ENCODE measurements at places on chromosomes 1 and 21.
A peak's percentile ranks its signal among the peaks of the same experiment; 100 is the strongest.

- DNase-seq, result no peak
Measured at GRCh38 chr1:119747451-119747850, 21.3 kb downstream of the HMGCS2 start.

DNA sequence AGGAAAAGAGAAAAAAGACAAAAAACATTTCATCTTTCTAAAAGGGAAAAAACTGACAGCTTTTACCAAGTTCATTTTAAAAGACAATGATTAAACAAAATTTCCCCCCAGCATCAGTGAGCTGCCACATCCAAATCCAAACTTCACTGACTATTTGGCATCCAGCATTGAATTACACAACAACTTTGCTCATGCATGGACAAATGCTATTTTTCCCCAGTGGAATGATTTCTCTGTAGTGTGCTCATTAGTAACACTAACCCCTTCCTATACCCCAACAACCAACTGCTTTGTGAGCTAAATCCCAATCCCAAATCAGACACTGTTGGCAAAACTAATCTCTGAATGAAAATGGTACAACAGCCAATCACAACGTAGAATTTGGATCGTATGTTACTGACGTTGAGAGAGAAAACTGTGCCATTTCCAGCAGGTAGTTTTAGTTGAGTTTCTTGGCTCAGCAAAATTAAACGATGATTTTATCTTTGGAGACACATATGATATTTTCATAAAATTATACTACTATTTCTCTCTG lies 37.9 kb downstream of the PIK3R3 start:
- DNase-seq, result no peak

DNA sequence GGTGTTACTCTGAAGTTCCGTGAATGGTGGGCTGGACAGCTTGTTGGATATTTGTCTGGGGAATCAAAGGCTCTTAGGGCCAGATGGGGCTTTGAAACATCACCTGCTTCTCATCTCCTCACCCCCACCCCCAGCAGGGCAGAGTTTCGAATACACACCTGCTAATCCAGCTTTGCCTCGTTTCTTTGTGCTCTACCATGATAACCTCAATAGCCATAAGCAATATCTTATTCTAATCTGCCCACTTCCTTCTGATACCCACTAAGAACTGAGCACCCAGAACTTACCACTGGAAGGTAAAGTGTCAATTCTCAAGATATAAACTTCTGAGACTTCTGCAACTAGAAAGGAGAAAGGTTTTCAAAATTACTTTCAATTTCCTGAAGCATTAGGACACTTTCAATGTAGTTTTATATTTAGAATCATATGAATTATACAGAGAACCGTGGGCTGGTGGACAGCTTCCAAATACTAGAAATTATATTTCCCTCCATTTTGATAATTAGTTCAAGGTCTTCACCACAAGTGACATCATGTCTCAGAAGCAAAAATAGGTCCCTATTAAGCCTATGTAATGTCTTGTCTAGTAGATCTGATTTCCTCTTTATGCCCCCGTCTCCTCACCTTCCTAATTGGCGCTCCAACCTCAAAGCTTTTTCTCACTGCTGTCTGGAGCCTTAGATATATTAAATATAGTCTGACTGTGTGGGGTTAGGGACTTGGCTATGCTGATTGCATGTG lies 64.4 kb upstream of the NEK2 start:
- DNase-seq, result no peak

DNA sequence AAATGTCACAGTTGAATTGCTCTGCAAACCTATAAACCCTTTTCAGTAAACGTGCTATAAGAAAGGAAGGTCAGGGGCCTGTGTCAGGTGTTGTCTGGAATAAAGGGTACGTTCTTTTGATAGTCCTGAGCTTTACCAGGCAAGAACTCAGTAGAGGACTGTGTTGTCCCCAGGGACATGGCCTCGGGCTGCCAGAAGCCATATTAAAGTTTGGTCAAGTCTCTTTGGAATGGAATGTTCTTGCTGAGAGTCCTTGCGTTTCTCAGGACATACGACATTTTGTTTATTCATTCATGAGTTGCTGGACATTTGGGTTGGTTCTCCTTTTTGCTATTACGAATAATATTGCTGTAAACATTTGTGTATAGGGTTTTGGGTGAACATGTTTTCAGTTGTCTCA lies 16.8 kb downstream of the VPS13D start:
- DNase-seq, result no peak

DNA sequence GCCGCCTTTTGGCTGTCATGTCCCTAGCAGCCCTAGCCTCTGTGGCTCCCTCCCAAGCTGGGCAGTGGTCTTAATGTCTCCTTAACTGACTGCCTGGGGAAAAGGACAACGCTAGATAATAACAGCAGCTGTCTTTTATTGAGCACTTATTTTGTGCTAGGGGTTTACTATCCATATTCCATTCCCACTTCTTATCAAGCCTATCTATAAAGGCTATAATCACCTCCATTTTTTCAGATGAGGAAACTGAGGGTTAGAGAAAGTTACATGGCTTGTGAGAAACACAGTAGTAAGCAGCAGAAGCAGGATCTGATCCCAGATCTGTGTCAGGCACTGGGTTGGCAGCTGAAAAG lies 6.2 kb downstream of the SH3BGRL3 start:
- no peak for DNase-seq

- no peak for DNase-seq
Measured at GRCh38 chr1:7406641-7407543, 364.2 kb upstream of the VAMP3 start.

GRCh38 chr1:38746941-38747600 lies 112.5 kb downstream of the RRAGC start:
- no peak for DNase-seq

DNA sequence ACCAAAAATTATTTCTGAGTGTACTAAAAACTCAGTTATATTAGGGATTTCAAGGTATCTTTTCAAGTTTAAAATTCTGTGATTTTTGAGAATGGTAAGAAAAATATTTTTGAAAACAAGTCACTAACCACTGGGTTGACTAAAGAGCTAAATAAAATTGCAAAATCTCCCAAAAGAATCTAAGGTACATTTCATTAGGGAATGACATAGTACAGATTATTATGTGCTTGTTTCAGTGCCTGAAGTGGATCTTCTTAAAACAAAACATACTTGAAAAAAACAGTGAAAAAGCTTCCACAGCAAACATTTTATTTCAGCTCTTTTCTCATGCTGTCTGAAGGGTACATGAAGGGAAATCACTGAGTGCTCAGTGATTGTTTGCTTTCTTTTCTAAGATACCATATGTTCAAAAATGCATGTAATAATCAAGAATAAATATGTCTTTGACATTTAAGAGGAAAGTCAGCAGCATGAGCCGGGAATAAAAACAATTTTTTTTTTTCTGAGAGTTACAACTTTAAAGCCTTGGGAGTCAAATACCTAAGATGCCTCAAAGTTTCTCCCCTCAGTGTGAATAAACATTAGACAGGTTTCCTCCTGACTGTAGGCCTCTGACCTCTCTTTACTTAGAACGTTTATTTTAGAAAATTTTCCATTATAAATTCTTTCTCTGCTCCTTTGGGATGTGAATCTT lies 200.7 kb downstream of the KCNT2 start:
- no peak for DNase-seq

- no peak for DNase-seq
Measured at GRCh38 chr21:29751473-29752185, 188.2 kb downstream of the GRIK1 start.

GRCh38 chr1:169892927-169893644 lies 610 bp downstream of the SCYL3 start:
- DNase-seq, result peak; percentile 14
